ENCODE measurements at places on chromosomes 7 and 10.

GRCh38 chr7:152148706-152149105 is 123.2 kb downstream of the GALNT11 start:
- DNase-seq: no peak

- no peak for DNase-seq
Measured at GRCh38 chr7:134004829-134005505, 122.2 kb upstream of the LRGUK start.

DNA sequence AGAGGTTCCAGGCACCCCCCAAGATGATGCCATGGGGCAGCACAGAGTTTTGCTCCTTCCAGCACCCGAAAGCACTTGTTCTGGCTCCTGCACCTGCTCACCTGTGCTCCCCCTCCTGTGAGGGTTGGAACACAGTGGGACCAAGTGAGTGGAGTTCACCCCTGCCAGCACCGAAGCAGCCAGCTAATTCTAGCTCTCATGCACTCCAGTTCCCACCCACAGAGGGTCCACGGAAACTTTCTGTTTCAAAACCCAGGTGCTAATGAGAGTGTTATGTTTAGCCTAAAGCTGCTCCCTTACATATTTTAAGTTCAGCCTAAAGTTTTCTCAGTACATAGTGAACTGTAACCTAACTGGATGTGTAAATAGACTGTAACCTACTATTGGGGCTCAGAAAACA is 42.6 kb upstream of the SLC35G1 start:
- no peak for DNase-seq

- DNase-seq: peak; percentile 65
Measured at GRCh38 chr7:103640031-103640779, 194.2 kb upstream of the SLC26A5 start.

- DNase-seq: no peak
Measured at GRCh38 chr10:27771231-27771630, 25.6 kb upstream of the MKX start.

GRCh38 chr7:82395147-82395546 is 48.4 kb downstream of the CACNA2D1 start:
- DNase-seq: no peak

DNA sequence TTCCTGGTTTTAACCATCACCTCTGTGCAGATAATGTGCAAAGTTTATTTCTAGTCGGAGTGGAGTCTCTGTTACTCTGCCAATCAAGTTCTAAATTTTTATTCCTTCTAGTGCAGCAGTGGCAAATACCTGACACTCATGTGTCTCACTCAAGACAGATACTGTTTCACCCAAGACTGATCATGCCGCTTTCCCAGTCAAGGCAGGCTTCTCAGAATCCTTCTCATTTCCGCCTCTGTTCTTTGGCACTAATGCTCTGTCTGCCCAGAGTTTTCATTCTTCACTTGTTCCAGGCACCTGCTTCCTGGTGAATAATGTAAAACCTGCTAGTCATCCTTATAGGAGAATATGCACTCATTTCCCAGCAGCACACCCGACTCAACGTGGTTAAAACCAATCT is 24.7 kb downstream of the MET start:
- DNase-seq: no peak

- DNase-seq: no peak
Measured at GRCh38 chr10:121159670-121160069, 308.5 kb downstream of the WDR11 start.

- DNase-seq: peak; percentile 3
Measured at GRCh38 chr10:123496375-123496774, 169.8 kb upstream of the GPR26 start.

DNA sequence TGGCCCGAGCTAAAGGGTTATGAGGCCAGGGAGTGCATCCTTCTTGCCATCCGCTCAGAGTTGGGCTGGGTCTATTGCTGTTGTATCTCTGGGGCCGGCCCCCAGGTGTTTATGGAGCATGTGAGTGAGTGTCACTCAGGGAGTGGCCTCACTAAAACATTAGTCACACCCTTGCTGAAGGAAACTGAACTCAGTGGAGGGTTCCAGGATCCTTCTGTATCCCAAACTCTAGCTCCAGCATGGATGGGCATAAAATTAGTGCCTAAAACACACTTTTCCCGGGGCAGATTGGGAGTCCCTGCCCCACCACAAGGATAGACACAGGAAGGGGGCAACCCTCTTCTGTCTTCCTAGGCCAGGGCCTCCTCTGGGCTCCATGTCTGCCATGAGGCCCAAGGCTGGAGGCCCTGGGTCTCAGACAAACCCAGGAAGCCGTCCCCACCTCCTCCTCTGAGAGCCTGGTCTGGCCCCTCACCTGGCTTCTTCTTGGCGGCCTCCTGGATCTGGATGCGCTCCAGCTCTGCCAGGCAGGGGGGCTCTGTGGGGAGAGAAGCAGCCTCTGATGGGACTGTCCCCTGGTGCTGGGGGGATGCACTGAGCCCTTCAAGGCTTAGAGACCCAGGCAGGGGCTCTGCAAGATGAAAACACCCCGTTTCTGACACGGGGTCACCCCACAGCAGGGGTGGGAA is 24.5 kb downstream of the SPOCK2 start:
- DNase-seq: no peak

GRCh38 chr7:157769086-157769485 is 432.3 kb downstream of the DNAJB6 start:
- DNase-seq: no peak

DNA sequence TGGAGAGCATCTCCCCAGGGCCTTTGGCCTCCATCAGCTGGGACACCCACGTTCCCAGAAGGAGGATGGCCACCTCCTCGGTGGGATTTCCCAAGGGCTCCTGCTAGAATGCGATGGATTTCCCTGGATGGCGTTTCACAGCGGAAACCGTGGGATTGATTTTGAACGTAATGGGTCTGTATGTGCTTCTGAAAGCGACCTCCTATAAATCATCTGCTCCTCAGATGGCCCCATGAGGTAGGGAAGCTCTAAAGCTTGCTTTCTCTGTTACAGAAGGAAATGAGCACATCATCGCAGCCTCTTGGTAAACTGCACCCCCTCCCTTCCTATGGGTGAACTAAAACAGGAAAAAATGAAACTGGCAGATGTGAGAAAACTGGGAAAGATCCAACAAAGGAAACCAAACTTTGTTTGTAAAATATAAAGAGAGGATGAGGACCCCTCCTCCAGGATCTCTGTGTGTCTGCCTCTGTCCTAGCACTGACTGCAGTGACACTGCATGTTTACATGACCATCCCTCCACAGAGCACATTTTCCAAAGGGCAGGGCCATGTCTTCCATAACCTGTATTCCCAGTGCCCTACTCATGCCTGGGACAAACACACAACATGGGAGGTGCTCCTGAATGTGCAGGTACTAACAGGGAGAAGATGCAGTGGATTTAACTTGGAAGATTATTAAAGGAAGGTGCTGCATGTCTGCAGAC is 57.6 kb downstream of the LYZL1 start:
- no peak for DNase-seq

DNA sequence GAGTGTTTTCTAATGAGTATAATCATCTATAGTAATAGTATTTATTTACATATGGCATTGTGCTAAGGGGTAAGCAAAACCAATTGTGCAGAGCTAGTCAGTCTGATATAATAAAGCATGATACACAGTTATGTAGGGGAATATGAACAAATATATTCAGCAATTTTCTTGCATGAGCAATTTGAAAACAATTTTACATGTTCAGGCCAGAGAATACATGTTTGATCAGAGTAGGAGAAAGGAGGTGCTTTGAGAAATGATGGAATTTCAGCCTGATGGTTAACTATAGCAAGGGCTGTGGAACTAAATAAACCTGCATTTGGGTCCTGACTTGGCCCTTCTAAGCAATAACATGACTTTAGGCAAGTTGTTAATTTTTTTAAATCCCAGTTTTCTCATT is 214.5 kb downstream of the TWIST1 start:
- DNase-seq: peak; percentile 25

DNA sequence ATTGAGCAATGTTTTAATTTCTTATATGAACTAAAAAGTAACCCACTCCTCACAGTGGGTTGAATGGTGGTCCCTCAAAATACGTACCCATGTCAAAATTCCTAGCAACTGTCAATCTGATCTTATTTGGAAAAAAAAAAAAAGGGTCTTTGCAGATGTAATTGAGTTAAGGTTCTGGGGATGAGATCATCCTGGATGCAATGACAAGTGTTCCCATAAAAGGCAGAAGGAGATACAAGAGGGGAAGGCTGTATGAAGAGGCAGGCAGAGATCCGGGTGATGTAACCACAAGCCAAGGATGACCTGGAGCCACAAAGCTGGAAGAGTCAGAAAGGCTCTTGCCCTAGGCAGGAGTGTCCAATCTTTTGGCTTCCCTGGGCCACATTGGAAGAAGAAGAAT is 516.3 kb upstream of the MKI67 start:
- DNase-seq: no peak

DNA sequence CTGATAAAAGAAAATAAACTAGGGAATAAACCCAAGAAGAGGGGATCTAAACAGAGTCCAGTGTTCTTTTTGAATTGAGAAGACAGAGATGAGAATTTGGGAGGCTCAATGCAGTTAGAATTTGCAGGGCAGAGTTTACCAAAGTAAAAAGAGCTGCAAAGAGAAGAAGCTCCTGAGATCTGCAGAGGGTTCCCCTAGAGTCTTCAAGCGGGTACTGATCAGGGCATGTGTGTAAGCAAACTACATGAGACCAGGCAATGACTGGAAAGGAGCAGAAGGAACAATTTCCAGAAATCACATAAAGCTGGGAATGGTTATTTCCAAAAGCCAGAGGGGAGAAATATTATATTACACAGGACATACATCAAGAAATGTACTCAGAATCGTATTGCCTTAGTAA is 58.1 kb upstream of the TES start:
- no peak for DNase-seq

- no peak for DNase-seq
Measured at GRCh38 chr10:93300288-93300917, 181.7 kb downstream of the MYOF start.

DNA sequence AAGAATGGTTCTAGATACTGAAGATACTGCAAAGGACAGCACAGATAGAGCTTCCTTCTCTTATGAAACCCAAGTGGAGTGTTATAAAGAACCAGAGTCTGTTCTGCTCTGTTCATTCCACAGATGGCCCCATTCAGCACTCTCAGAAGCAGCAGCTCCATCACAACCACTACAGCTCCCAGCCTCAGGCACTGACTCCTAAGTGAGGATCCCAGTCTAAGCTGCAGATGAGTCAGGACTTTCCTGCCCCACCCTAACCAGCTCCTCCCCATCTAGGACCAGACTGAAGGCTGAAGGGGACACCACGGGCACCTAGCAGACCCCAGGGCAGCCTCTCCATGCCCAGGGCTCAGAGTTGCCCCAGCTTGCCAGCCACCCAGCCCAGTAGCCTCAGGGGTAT is 379.8 kb downstream of the GRID1 start:
- DNase-seq: no peak

- DNase-seq: no peak
Measured at GRCh38 chr7:134474828-134475227, 15.9 kb upstream of the AKR1B1 start.

- DNase-seq: no peak
Measured at GRCh38 chr7:52682993-52683392, 352.4 kb upstream of the POM121L12 start.

- DNase-seq: no peak
Measured at GRCh38 chr10:102436312-102436711, 3.9 kb upstream of the CUEDC2 start.

DNA sequence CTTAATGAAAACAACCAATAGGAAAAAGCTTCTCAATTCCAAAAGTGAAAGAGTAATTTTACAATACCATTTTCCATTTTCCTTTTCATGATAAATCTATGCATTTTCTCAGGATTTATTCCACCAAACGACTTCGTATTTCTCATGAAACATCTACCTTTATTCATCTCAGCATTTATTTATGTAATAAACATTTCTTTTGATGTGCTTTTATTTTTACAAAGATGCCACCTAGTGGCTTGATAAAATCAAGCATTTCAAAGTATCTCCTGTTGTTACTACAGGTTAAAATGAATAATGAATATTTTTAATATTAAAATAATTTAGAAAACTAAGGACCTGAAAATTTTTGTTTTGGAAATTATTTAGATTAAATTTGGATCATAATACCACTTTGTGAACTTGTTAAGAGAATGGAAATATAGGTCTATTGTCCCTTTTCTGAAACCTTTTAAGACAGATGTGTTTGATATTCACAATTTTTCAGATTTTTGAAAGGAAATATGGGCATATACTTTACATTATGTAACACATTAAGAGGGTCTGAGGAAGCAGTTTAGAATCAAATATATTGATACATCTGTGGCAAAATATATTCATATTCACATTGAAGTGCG is 2.7 kb upstream of the IQUB start:
- peak; percentile 49 for DNase-seq

DNA sequence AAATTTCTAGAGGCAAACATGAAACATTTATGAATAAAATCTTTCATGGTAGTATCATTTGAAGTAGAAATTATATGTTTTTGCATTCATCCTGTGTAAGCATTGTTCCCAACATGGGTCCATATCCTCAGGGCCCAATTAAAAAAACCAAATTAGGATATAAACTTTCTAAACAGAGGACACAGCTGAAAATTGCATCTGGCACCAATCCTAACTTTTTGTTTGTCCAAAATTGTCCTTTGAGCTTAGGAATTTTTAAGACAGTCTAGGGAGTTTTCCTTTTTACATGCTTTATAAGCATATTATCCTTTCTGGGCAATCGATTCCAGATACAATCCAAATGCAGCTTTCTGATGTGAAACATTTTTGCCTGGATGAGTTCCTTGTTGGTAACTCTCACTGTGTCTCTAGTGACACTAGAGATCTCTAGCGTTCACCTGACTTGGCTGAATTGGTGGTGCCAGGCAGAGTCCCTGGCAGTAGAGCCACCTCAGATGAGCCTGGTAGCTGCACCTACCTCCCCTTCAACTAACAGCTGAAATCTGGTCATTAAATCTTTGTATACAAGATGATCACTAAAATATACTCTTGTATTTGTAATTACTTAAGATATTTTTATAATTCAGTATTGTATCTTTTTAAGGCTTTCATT is 137.6 kb upstream of the SAMD8 start:
- no peak for DNase-seq

GRCh38 chr10:129323879-129324278 is 143.2 kb upstream of the MGMT start:
- no peak for DNase-seq

Measured in fibroblast of the aortic adventitia (primary cell).